ENCODE measurements at places on chromosomes 1 and 21.

- DNase-seq, result no peak
These were observed 54.3 kb upstream of the SERBP1 start for GRCh38 chr1:67484492-67484891.

GRCh38 chr1:94061513-94062443 lies 59.2 kb downstream of the ABCA4 start:
- DNase-seq, result no peak

DNA sequence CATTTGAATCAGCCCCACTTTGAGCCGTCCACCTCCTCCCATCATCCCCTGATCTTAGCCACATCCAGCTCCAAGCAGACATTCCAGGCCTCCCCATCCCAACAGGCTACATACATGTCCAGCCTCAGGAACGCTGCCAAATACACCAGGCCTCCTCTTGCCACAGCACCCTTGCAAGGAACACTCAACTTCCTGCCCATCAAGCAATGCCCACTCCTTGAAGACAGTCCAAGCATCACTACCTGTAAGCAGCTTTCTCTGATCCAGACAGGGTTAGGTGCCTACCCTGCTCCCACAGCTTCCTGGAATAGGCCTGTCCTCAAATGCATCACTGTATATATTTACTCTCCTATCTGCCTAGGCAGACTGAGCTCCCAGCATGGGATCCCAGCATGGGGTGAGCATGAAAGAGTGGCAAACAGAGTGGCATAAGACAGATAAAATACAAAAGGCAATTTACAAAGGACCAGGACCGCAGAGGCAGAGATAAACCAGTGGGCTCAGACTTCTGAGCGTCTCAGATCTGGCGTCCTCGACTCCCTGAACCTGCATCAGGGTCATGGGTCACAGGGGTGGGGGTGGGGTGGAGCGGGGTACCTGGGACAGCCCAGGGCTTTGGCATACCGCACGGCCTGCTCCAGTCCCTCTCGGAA lies 816 bp downstream of the HYI start:
- no peak for DNase-seq

GRCh38 chr1:197955486-197956394 lies 38.6 kb downstream of the LHX9 start:
- no peak for DNase-seq

GRCh38 chr1:13960375-13960987 lies 260.5 kb downstream of the PRDM2 start:
- peak; percentile 70 for DNase-seq

GRCh38 chr1:218384581-218384993 lies 39.5 kb downstream of the TGFB2 start:
- no peak for DNase-seq

- no peak for DNase-seq
These were observed 88.6 kb upstream of the SPATA6 start for GRCh38 chr1:48560577-48560976.

- no peak for DNase-seq
These were observed 1411.7 kb upstream of the B3GALT2 start for GRCh38 chr1:194598098-194598497.

DNA sequence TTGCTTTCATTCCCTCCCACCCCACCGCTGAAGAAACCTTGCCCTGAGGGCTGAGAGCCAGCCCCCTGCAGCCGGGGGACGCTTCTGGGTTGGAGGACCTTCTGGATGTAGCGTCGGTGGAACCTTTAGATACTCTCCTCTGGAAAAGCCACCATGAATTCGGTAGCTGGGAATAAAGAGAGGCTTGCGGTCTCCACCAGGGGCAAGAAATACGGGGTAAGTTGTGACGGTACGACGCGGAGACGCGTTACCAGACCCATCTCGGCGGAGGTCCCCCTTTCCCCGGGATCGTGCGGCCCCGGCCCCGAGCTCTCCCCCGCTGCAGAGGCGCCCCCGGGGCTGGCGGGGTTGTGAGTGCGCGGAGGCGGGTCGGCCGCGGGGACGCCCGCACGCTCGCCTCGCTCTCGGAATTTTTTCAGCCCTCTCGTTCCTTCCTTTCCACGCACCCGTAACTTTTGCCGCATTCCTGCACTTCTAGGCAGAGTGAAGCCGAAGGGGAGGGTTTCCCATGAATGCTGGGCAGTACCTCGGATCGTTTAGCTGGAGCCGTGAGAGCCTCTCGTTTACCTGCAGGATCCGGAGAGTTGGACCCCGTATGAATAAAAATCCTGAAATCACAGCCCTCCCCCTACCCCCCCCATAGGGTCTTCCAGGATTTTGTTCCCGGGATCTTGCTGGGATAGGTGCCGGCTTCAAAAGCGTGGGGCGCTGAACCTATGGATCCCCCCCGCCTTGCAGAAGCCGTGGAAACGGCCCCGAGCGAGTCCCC lies 671 bp downstream of the KIF26B start:
- DNase-seq, result no peak

GRCh38 chr21:24976238-24976637 lies 631.0 kb downstream of the MRPL39 start:
- DNase-seq, result no peak

GRCh38 chr1:41622859-41623732 lies 138.6 kb upstream of the EDN2 start:
- DNase-seq, result no peak

DNA sequence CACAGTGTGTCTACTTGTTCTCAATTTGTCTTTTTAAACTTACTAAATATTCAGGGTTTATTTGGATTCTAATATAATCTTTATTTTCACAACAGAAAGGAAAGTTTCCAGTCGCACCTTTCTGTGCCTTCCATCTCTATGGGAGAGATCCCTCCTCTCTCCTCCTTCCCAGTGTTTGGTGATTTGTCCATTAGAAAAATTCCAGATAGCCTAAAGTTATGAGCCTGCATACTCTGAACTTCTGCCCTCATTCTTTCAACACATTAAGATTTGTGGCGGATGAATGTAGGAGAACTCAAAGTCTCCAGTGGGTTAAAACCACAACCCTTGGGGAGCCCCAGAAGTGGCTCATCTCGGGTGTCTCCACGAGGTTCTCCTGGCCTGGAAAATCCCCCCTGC lies 3.6 kb downstream of the NHLH2 start:
- DNase-seq, result no peak
